ENCODE measurements at places on chromosomes 3 and 15. TPM values are rescaled to one million over a fixed set of nuclear protein-coding genes. Genes with fewer than 3 reads are reported as not detected.
A peak's percentile ranks its signal among the peaks of the same experiment; 100 is the strongest.

The OXSR1 gene
- 40.2 TPM for total RNA-seq

The ATP10A gene
- not detected for total RNA-seq

The GOLGA8R gene
- 1.3 TPM for total RNA-seq

The DAPK2 gene
- 4.2 TPM for total RNA-seq

The IL5RA gene
- not detected for total RNA-seq

The TAMM41 gene
- 39.0 TPM for total RNA-seq

The TTLL3 gene
- 51.4 TPM for total RNA-seq

The LDHAL6B gene
- not detected for total RNA-seq

The GABRB3 gene
- not detected for total RNA-seq

The GOLGA8M gene
- 0.78 TPM for total RNA-seq

The KBTBD13 gene
- total RNA-seq = not detected

The NTRK3 gene
- total RNA-seq = not detected

DNA sequence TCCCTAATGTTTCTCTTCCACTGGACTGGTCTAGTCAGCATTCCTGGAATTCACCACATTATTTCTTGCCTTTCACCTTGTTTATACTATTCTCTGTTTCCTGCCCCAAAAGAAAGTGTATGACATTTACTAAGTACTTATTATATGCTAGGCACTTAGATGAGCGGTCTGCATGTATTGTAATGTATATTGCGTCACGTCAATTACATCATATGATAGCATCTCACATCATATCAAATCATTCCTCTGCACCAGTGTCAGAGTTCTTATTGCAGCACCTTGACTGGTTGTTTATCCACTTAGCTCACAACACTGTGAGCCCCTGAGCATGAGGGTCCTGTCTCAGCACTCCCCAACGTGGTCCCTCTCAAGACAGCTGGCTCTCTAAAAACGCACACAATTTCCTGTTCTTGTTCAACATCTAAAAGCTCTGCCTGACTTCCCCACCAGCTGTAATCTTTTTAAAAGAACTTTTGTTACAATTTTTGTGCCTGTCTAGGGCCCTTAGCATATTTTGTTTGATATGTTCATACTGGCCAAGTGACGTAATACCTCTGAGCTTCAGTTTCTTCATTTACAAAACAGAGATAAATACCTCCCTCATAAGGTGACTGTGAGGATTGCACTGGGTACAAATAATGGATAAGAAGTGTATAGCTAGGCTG, 58.8 kb downstream of the ARHGAP31 start:
- H3K4me1 ChIP-seq = peaks cover 47% of the 10 kb centered on the region
- no peaks in the 10 kb centered on the region for H3K36me3 ChIP-seq
- DNase-seq = no peak

DNA sequence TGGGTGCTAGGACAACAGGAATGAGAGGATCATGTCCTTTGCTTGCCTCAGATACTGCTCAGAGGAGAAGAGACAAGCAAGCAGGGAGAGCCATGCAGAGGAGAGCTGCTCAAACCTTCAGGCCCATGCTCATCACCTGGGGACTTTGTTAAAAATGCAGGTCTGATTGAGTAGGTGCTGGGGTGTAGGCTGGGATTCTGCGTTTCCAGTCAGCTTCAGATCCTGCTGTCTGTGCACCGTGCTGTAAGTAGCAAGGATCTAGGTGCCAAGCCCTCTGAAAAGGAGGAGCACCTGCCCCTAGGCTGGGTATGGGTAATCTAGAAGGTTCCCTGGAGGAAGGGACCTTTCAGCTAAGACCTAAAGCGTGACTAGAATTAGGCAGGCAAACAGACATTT, 7.3 kb downstream of the FLNB start:
- no peak overlapping the region for H3K4me3 ChIP-seq
- no peak overlapping the region for H3K27ac ChIP-seq
- DNase-seq = no peak
- no peaks in the 10 kb centered on the region for H3K27me3 ChIP-seq
- peaks cover 10% of the 10 kb centered on the region for H3K4me1 ChIP-seq
- H3K36me3 ChIP-seq = no peaks in the 10 kb centered on the region

DNA sequence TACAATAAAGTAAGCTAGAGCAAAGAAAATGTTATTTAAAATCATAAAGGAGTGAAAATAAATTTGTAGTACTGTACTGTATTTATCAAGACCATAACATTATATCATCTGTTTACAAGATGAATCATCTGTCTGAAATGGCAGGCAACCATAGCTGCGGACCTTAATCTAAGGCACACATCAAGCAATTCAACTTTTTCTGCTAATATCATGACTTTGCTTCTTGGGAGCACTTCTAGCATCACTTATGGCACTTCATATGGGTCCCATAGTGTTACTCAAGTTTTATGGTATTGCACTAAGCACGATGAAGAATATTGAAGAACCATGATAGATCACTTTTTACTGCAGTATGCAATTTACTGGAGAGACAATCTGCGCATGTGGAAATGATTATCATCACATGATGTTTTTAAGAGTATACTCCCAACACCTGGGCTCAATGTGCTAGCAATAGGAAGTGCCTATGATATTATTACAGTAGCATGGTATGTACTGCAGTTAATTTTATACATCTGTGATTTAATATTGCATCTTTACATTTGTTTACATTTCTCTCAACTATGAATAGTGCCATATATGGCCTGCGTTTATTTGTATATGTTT, 137.7 kb upstream of the NECTIN3 start:
- no peaks in the 10 kb centered on the region for H3K4me1 ChIP-seq
- H3K27ac ChIP-seq = no peak overlapping the region
- no peaks in the 10 kb centered on the region for H3K36me3 ChIP-seq
- no peak overlapping the region for H3K4me3 ChIP-seq

DNA sequence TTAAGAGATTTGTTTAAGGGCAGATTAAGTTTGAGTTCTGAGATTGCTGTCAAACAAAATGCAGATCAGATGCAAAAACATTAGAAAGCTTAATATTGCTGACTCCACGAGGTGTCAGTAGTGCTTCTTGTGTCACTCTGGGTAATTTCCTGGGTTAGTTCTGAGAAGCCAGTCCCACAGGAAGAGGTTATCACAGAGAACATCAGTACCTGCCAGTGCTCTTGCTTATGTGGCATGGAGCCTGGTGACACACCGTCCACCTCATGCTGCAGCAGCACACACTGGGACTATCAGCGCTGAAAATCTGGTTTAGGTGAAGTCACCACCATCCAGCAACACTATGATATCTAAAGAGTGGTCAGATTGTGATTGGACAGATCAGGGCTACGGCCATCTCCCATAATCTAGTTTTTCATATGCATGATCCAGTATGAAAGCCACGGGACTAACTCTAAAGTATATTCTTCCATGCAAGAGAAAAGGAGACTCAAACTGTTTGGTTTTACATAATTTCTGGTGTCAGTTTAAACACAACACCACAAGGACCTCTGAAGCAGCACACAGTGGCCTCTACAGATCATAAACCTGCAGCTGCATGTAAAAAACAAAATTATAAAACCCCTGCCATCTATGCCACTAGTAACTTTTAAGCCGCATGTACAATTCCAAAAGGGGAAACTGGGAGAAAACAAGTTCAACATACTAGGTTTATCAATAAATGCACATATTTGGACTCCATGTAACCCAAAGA, 36.1 kb upstream of the MYO5C start:
- peak overlapping the region; percentile 15 for H3K27ac ChIP-seq
- H3K27me3 ChIP-seq = no peaks in the 10 kb centered on the region
- peaks cover 13% of the 10 kb centered on the region for H3K4me1 ChIP-seq
- no peak for DNase-seq
- peaks cover 54% of the 10 kb centered on the region for H3K36me3 ChIP-seq

- no peaks in the 10 kb centered on the region for H3K36me3 ChIP-seq
- H3K4me3 ChIP-seq = no peak overlapping the region
- H3K27ac ChIP-seq = no peak overlapping the region
- no peaks in the 10 kb centered on the region for H3K4me1 ChIP-seq
These were observed 48.7 kb downstream of the NMNAT3 start for GRCh38 chr3:139629033-139629432.

GRCh38 chr3:188261011-188261410, 107.1 kb downstream of the LPP start:
- H3K4me3 ChIP-seq = no peak overlapping the region
- no peaks in the 10 kb centered on the region for H3K27me3 ChIP-seq
- no peak overlapping the region for H3K27ac ChIP-seq
- peaks cover 4% of the 10 kb centered on the region for H3K36me3 ChIP-seq

DNA sequence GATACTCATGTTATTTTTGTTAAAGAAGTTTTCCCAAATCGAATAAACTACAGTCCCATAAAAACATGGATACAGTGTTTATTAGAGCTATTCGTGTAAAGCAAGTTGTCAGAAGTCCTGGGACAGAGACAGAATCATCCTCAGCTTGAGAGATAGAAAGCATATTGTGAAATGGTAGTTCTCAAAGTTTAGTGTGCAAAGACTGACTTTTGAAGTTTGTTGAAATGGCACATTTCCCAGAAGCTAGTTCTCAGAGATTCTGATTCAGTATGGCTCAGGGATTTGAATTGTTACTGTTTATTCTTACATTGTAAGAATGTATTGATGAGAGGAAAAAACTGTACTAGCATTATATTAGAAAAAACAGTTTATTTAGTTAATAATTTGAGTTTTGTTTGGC, 22.1 kb downstream of the GABRR3 start:
- H3K36me3 ChIP-seq = no peaks in the 10 kb centered on the region
- no peak for DNase-seq
- H3K4me1 ChIP-seq = no peaks in the 10 kb centered on the region
- no peak overlapping the region for H3K4me3 ChIP-seq
- H3K27ac ChIP-seq = no peak overlapping the region
- H3K27me3 ChIP-seq = peaks cover 2% of the 10 kb centered on the region

DNA sequence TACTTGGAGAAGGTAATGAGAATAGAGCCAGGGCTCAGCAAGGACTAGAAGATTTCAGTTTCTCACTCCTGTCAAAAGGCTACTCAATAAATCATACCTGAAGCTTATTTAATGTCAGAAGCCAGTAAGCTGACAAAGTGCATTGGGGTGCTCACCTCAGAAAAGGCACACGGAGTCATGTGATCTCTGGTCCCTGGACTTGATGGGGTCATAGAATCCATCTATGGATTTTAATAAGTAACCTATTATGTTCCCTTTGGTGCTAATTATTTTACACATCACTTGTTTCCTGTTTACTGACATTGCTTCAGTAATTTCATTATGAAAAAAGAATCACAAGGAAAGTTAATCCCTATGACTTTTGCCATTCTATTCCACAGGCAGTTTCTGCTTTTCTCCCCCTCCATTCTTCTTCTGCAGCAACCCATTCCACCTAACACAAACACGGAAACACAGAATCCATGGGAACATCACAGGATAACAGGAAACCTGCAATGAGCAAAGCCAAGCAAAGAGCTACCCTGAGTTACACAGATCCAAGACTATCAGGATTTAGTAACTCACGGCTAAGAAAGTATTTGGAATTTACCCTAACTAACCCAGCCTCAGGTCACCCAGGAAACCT, 159.6 kb downstream of the MEIS2 start:
- no peaks in the 10 kb centered on the region for H3K4me1 ChIP-seq
- H3K36me3 ChIP-seq = no peaks in the 10 kb centered on the region
- H3K27ac ChIP-seq = no peak overlapping the region
- no peak overlapping the region for H3K4me3 ChIP-seq
- no peaks in the 10 kb centered on the region for H3K27me3 ChIP-seq
- no peak for DNase-seq

- H3K4me3 ChIP-seq = peak overlapping the region; percentile 93
- peak overlapping the region; percentile 92 for H3K27ac ChIP-seq
- no peaks in the 10 kb centered on the region for H3K27me3 ChIP-seq
- no peak for DNase-seq
These were observed 615 bp downstream of the DHX30 start for GRCh38 chr3:47803480-47804025.

DNA sequence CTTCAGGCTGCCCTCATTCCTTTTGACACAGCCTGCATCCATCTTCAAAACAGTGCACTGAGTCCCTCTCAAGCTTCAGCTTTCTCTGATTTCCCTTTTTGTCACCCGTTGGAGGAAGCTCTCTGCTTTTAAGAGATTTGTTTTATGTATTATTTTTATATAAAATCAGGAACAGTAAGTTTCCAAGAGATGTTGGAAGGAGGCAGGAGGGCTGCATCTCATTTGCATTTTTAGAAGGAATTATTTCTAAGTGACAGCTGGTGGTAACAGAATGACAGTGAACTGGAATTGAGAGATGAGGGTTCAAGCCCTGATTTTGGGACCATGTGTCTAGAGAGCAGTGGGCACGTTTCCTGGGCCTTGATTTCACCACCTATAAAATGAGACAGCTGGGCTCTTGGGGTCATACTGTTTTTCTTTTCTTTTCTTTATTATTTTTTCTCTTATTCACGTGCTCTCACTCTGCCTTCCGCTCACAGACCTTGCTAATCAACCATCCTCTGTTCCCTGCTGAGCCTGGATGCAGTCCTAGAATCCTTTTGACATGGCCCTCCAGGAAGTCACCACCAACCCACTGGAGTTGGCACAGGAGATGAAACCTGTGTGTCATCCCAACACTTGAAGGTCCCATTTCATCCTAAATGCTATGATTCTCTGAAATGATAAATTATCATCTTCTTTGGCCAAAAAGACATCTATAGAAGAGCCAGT, 148.6 kb downstream of the CACNA2D3 start:
- no peaks in the 10 kb centered on the region for H3K4me1 ChIP-seq
- H3K4me3 ChIP-seq = no peak overlapping the region
- DNase-seq = no peak
- no peaks in the 10 kb centered on the region for H3K27me3 ChIP-seq

- no peaks in the 10 kb centered on the region for H3K4me1 ChIP-seq
- H3K4me3 ChIP-seq = no peak overlapping the region
- H3K27ac ChIP-seq = no peak overlapping the region
- peaks cover 25% of the 10 kb centered on the region for H3K27me3 ChIP-seq
These were observed 18.0 kb upstream of the RAD18 start for GRCh38 chr3:8981296-8981695.

DNA sequence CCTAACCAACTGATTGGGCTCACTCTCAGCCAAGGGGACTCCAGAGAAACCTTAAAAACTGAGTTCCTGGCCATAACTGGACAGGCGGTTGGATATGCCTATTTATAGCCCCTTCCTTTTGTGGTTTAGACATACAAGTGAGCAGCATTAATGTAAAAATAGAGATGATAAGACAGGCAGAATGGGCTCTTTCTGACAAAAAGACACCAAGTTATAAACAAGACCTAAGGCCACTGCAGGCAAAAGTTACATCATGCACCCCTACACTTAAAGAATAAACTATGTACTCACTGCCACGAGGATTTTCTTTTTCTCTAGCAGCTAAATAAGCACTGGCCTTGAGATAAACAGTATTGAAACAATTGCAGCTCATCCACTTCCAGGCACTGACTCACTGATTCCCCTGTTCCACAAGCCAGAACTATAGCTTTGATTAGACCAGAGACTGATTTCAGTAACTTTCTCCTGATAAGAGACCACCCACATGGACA, 30.1 kb downstream of the SUCNR1 start:
- H3K4me1 ChIP-seq = no peaks in the 10 kb centered on the region
- H3K36me3 ChIP-seq = no peaks in the 10 kb centered on the region
- DNase-seq = no peak
- no peak overlapping the region for H3K4me3 ChIP-seq
- H3K27ac ChIP-seq = no peak overlapping the region
- no peaks in the 10 kb centered on the region for H3K27me3 ChIP-seq

DNA sequence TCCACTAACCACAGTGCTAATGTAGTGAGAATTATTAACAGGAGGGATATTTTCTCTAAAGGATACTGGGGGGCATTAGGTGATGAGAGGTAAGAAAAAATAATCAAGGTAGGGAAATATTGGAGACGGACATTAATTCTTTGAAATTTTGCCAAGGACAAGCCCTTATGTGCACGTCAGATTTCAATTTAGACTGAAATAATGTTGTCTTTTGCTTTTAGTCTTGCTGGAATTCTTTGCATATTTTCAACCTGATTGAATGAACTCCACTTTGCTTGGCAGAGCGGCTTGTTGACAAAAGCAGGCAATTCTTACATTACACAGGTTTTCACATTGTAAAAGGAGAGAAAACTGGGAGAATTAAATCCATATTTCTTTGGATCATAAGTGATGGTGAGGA, 25.0 kb upstream of the C3orf52 start:
- no peak overlapping the region for H3K27ac ChIP-seq
- H3K4me3 ChIP-seq = no peak overlapping the region
- no peaks in the 10 kb centered on the region for H3K36me3 ChIP-seq
- no peak for DNase-seq
- peaks cover 10% of the 10 kb centered on the region for H3K27me3 ChIP-seq

Measured in activated B cell treated with CpG ODN at 0.5 μM for 24 hours (primary cell).